ENCODE measurements at places on chromosomes 6 and 20.

- DNase-seq, result peak; percentile 37
These were observed 267.0 kb upstream of the SUPT3H start for GRCh38 chr6:45644720-45645119.

DNA sequence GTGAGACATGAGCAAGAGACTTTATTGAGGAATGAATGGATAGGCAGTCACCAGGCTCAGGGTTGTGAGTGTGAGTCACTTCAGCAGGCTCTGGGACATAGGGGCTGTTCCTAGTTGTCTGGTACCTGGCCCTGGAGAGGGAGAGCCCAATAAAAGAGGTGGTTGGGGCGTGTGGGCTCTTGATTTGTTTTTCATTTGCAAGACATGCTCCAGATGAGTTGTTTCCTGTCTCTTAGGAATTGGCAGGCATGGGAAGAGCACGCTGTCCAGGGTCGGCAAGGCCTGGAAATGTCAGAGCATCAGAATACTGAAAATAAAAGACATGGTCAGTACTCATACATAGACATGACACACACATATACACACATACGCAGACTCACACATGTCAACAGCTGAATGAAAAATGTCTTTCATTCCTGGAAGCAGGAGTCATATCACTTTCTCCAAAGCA, 166.3 kb upstream of the SULF2 start:
- DNase-seq, result no peak

GRCh38 chr6:9492790-9493189, 922.1 kb downstream of the TFAP2A start:
- no peak for DNase-seq

DNA sequence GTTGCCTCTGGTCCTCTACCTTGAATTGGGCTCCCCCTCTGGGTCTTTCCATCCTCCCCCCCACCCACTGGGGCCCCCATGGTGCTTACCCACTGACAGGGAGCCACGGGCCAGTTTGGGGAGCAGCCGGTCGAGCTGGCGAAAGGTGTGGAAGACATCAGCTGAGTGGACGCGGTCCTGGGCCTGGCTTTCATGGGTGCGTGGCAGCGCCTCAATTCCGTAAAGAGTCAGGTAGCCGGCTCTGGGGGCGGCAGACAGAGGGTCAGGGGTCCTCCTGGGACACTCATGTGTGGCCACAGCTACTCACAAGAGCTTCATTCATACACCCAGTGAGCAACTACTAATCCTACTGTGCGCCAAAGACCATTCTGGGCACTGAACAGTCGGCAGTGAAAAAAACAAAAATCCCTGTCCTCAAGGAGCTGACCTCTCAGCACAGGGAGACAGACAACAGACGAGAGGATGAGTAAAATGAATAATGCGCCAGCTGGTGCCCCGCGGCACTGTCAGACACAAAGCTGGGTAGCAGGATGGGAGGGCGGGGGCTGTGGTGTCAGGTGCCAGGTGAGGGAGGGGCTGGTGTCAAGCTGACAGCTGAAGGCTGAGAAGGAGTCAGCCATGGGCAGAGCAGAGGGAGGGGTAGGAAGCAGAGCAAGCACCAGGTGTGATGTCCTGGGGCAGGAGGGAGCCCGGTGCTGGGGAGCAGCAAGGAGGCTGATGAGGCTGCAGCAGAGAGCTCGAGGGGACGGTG, 28.3 kb downstream of the PTGIS start:
- DNase-seq, result no peak

DNA sequence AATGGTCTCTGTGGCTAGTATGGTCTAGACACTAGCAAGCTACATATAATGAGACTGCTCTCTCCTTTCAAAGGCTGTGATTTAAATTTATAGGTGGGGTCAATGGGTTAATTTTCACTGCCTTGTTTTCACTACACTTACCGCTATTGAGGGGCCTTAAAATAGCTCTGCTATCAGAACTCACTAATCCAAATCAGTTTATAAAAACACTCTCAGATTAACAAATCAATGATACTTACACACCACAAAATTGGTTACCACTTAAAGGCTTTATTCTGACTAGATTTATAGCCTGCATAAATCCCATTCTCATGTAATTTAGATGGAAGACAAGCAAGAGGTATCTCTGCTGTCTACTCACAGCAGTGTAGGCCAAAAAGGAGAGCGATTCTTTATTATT, 313.0 kb upstream of the AGPAT4 start:
- DNase-seq, result no peak

- no peak for DNase-seq
These were observed 109.1 kb downstream of the BACH2 start for GRCh38 chr6:90187437-90188121.

GRCh38 chr6:108169464-108170331, 3.9 kb downstream of the NR2E1 start:
- DNase-seq, result peak; percentile 58

DNA sequence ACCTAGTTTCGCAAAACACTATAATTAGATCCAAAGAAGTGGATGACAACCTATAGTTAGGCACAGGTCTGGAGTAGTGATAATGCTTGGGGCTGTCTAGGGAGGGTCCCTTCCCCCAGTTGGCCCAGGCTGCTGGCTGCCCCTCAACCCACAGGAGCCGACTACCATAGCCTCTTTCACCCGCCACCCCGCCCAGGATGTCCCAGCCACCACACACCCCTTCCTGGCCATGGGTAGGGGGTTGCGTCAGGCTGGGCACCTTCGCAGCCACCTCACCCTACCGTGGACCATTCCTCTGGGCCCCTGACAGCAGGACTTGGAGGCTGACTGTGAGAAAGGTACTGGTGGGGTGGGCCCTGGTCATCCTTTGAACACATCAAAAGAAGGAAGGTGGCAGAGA, 8.5 kb downstream of the TFEB start:
- no peak for DNase-seq

GRCh38 chr6:34566830-34567546, 10.9 kb upstream of the SPDEF start:
- no peak for DNase-seq

DNA sequence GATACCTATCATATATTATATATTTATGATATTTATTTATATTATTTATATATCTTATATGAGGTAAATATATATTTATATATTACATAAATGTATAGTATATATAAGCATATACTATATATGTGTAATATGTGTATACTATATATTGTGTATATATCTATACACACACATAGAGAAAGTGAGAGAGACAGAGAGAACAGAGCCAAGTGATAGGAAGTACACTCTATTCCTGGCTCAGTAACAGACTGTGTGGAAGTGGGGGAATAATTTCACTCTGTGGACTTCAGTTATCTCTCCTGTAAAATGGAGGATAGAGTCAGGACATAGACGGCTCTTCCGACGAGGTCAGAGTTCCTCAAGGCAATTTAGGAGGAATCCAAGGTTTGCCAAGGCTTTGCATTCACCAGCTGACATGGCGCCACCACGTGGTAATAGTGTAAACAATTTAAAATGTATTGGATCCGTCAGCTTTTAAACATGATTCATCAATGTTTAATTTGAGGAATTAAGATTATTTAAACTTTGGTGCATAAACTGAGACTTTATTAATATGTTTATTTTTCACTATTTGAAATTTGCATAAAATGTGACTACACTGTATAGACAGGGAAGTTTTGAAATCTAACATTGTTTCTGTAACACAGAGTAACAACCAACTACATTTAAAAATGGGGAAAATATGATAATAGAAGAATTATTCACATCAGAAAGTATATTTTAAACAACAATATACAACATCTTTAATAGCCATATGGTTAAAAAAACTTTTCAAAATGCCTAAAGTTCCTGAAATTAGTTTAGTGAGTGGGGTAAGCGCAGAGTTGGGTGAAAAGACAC, 75.4 kb upstream of the TMEM244 start:
- no peak for DNase-seq

DNA sequence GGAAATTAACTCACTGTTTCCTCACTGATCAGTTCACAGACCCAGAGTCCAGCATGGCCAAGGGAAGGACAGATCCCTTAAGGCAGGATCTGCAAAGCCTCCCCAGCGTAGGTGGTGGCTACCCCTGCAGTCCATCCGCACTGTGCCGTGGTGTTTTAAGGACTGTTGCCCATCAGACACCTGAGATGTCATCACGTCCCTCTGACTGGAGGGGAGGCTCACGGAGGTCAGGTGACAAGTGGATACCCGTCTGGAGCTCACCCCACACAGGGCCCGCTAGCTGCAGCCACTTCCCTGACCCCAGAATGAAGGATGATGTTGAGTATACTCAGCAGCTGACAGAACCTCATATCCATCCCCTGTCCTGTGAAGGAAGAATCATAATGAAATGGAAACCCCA, 161.8 kb upstream of the GGTLC1 start:
- no peak for DNase-seq

DNA sequence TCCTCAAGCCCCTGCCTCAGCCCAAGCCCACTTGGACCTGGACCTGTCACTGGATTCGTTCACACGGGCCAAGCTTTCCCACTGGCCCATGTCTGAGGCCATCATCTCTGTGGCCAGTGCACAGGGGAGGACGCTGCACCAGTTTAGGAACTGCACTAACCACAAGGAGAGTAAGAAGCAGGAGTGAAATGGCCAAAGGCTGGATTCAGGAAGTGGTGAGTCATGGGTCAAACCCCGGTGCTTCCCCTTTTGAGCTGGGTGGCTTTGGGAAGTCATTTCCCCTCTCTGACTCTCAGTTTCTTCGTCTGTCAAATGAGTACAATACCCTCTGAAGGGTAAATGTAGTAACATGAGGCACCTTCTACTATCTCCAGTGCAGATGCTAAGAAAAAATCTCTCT, 87.9 kb downstream of the CD40 start:
- peak; percentile 71 for DNase-seq

GRCh38 chr6:75199889-75200288, 6.0 kb downstream of the COL12A1 start:
- no peak for DNase-seq

- no peak for DNase-seq
These were observed 20.1 kb downstream of the SLCO4A1 start for GRCh38 chr20:62662422-62662821.

GRCh38 chr6:33508935-33509926, 54.9 kb downstream of the ZBTB9 start:
- DNase-seq, result no peak

GRCh38 chr6:138772596-138773176, 883 bp upstream of the CCDC28A start:
- DNase-seq, result no peak

- no peak for DNase-seq
These were observed 221.0 kb downstream of the NFATC2 start for GRCh38 chr20:51321343-51322163.

- DNase-seq, result no peak
These were observed 324.1 kb upstream of the GJE1 start for GRCh38 chr6:141808662-141809061.

DNA sequence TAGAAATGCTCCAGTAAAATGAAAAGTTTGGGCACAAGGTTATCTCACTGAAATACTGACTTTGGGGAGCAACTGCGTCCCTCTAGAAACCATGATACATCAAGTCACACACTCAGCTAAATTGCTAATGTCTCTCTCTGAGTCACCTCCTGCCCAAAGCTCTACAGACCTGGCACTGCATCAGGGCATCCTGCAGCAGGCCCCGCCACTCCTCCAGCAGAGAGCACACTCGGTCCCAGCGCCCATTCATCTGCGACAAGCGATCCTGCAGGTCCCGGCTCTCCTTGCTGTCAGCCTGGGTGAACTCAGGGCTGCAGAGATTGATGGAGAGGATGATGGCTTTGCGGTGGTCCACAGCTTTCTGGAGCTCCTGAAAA, 329.0 kb downstream of the ESR1 start:
- DNase-seq, result no peak

GRCh38 chr6:157989541-157990289, 8.1 kb downstream of the SYNJ2 start:
- no peak for DNase-seq

- peak; percentile 83 for DNase-seq
These were observed 303 bp downstream of the ILRUN start for GRCh38 chr6:34696189-34696738.

GRCh38 chr20:15506311-15506710, 1066.9 kb downstream of the KIF16B start:
- no peak for DNase-seq

GRCh38 chr20:45309075-45309474, 976 bp upstream of the MATN4 start:
- DNase-seq, result no peak

DNA sequence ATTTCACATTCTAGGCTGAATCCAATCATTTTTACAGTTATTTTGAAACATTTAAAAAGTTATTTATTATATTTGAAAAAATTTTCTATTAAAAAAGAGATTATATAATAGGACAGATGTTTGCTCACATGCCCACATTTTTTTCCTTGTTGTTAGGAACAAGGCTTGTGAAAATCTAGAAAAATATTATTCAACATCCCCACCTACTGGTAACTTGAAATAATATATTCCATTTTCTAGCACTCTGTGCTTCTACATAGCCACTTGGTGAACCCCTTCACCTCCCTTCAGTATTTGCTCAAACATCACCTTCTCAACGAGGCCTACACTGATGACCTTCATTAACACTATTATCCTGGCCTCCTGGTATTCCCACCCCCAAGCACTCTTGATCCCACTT, 18.3 kb upstream of the GPRC6A start:
- DNase-seq, result no peak

DNA sequence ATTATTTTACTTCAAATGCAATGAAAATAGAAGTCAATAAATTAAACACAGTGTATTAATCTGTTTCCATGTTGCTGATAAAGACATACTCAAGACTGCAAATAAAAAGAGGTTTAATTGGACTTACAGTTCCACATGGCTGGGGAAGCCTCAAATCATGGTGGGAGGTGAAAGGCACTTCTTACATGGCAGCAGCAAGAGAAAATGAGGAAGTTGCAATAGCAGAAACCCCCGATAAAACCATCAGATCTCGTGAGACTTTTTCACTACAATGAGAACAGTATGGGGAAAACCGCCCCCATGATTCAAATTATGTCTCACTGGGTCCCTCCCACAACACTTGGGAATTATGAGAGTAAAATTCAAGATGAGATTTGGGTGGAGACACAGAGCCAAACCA, 82.2 kb downstream of the GPR63 start:
- no peak for DNase-seq

GRCh38 chr20:32437391-32438074, 79.4 kb downstream of the ASXL1 start:
- DNase-seq, result no peak

DNA sequence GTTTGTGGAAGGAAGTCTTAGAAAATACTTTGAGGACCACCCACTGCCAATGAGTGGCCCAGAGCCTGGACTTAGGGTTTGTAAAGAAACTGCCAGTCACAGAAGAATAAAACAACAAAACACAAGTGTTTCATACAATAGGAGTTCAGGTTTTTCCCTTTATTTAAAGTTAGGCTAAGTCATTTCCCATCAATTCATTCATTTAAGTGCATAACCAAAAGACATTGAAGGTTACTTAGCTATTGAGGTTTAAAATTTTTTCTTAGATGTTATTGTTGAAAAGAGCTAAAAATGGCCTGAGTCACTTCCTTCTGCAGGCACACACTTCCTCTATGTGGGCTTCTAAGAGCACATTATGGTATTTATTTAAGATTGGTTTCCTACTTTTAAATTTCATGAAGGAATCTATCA, 54.2 kb downstream of the ARMC2 start:
- DNase-seq, result no peak

GRCh38 chr20:53535878-53536277, 57.8 kb downstream of the ZNF217 start:
- no peak for DNase-seq

Data from ascending aorta (tissue), 2 donors.